Stimulated activated CD8-positive, alpha-beta memory T cell treated with anti-CD3 and anti-CD28 coated beads, Interleukin-7, amount 100 ng/mL, for 4 hours (primary cell): ENCODE measurements at places on chromosomes 4 and X.

GRCh38 chr4:169033660-169034059 is 23.6 kb upstream of the CBR4 start:
- DNase-seq = no peak

DNA sequence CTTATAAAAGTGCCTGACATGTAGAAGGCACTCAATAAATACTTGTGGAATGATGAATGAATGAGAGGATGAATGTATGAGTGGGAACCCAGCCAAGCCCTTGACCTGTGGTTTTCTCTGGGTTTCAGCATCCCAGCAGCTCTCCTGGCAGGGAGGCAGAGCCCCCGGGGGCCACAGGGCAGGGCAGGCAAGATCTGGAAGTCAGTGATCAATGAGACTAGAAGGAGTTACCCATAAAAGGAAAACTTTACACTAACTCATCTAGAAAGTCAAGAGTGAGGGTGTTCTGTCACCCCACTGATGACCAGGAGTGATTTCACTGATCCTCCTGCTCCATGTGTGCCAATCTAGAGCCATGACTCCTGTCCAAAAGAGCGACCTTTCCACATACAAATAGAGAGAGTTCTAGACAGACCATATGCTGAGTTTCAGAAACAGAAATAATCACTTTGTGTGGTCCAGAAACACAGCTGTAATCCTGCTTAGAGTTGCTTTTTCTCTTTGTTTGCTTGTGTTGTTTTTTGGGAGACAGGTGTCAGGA is 37.4 kb downstream of the MGARP start:
- no peak for DNase-seq

GRCh38 chr4:186726426-186727168 is 2.9 kb upstream of the FAT1 start:
- DNase-seq = no peak

DNA sequence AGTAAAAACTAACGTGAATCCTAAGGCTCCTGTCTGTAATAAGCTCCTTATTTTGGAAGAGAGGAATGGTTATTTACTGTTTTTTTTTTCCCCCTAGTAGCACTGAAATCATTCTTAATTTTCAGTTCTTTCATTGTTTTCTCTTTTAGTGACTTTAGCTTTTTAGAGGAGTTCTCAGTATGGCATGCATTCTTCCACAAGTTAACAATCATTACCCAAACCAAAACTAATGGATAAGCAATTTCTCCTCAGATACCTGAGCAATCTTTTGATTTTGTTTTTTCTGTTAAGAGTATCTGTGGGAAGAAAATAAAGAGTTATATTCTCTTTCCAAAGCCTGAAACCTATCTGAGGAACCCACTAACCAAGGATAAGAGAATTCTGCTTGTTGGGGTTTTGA is 16.7 kb upstream of the PPA2 start:
- no peak for DNase-seq

- no peak for DNase-seq
Measured at GRCh38 chr4:101458914-101459313, 111.6 kb upstream of the PPP3CA start.

GRCh38 chr4:26094076-26094475 is 180.1 kb downstream of the SMIM20 start:
- no peak for DNase-seq

DNA sequence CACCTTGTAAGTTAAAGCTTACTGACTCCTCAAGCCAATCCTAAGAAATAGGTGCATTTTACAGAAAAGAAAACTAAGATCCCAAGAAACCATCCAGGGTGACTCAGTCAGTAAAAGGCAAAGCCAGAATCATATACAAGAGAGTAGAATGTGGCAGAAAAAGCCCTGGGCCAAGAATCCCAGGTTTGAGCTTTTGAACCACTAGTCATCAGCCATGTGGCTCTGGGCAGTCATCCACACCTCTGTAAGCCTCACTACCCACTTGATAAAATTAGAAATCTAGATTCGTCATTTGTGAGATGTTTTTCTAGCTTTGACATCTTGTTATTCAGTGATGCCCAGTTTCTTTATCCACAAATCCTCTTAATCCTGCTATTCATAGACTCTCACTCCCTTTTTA is 122.2 kb upstream of the PDE5A start:
- DNase-seq = no peak

- DNase-seq = no peak
Measured at GRCh38 chr4:21769404-21770147, 179.0 kb downstream of the KCNIP4 start.

GRCh38 chrX:1466971-1467561 is 14.4 kb upstream of the ASMTL start:
- DNase-seq = peak; percentile 26

DNA sequence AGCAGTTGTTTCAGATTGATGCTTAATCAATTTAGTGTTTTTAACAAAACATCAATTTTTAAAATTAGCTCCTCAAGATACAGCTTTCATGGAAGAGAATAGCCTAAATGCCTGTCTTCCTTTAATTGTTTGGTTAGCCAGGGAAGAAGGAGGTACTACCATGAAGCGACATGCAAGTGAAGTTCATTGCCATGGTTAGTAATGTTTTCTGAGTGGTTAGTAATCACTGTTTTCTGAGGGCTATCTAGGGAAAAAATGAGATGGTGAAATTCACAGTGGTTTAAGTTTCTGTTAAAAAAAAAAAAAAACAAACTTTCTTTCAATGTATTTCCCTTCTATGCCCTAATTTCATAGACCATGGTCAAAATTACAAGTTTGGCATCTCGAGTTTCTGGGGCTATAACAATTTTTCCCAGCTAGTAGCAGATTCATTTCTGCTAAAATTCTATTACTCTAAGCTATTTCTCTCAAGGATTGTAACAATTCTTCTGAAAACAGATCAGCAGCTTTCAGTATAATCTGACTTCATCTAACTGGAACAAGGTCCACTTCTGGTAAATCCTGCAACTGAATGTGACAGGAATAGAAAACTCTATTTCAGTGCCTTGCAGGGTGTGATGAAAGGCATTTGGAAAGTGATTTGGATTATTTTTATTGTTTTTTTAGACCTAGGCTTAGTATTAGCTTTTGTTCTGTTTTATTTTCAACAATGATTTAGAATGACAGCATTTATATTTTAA is 157.0 kb downstream of the PCDH18 start:
- DNase-seq = no peak

- no peak for DNase-seq
Measured at GRCh38 chr4:15378062-15378461, 49.8 kb upstream of the C1QTNF7 start.

DNA sequence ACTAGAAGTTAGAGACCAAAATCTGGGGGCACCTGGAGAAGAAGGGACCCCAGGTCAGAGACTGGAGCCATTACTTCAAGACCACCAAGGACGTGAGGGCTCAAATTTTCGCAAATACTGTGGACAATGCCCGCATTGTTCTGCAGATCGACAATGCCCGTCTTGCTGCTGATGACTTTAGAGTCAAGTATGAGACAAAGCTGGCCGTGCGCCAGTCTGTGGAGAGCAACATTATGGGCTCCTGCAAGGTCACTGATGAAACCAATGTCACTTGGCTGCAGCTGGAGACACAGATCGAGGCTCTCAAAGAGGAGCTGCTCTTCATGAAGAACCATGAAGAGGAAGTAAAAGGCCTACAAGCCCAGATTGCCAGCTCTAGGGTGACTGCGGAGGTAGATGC is 101.2 kb downstream of the NCAPG start:
- DNase-seq = no peak

GRCh38 chrX:15356444-15356843 is 21.1 kb upstream of the PIGA start:
- no peak for DNase-seq

- DNase-seq = no peak
Measured at GRCh38 chrX:112003909-112004308, 78.7 kb downstream of the TRPC5 start.
